ENCODE measurements at places on chromosomes 1 and 21. TPM values are rescaled to one million over a fixed set of nuclear protein-coding genes. Genes with fewer than 3 reads are reported as not detected.

Gene GSTM5
- total RNA-seq, result 2.6 TPM

Gene RGS4
- 0.78 TPM for total RNA-seq

Gene HFM1
- 2.1 TPM for total RNA-seq

Gene OLFML3
- 10.9 TPM for total RNA-seq

Gene OVAAL
- total RNA-seq, result 1.1 TPM

Gene FCGR2B
- 17.5 TPM for total RNA-seq

Gene KRTAP21-2
- total RNA-seq, result not detected

- DNase-seq, result peak; percentile 78
These were observed 3.7 kb upstream of the SDE2 start for GRCh38 chr1:226002667-226003501.

GRCh38 chr1:88744142-88744541 is 60.1 kb downstream of the PKN2 start:
- no peak for DNase-seq

GRCh38 chr21:46637952-46638746 is 2.7 kb downstream of the PRMT2 start:
- DNase-seq, result no peak

- no peak for DNase-seq
These were observed 6.0 kb upstream of the VWA5B1 start for GRCh38 chr1:20284625-20285024.

- DNase-seq, result no peak
These were observed 28.1 kb downstream of the ERI3 start for GRCh38 chr1:44326821-44327465.

DNA sequence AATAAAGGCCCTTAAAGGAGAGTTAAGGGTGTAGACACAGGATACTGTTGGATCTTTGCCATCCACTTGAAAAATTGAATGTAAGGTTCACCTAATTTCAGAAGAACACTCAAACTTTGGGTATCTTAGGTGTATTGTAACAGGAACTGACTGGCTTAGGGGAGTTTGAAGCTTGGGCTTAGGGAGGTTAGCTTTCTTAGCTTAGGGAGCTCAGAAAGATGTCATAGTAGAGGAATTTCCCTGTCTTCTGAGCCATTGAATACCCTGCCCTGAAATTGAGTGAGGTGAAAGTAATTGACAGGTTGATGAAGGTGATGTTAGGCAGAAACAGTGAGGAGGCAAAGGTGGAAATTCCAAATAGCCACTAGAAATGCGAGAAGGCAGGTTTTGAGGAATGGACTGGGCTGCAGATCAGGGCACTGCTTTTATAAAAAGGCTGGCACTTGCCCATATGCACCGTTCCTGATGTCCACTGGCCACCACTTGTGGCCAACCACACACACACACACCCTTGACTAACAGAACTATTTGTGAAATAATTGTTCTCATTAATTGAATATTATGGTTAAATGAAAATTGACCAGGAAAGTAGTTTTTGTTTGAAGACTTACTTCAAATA is 16.5 kb downstream of the BACH1 start:
- no peak for DNase-seq

DNA sequence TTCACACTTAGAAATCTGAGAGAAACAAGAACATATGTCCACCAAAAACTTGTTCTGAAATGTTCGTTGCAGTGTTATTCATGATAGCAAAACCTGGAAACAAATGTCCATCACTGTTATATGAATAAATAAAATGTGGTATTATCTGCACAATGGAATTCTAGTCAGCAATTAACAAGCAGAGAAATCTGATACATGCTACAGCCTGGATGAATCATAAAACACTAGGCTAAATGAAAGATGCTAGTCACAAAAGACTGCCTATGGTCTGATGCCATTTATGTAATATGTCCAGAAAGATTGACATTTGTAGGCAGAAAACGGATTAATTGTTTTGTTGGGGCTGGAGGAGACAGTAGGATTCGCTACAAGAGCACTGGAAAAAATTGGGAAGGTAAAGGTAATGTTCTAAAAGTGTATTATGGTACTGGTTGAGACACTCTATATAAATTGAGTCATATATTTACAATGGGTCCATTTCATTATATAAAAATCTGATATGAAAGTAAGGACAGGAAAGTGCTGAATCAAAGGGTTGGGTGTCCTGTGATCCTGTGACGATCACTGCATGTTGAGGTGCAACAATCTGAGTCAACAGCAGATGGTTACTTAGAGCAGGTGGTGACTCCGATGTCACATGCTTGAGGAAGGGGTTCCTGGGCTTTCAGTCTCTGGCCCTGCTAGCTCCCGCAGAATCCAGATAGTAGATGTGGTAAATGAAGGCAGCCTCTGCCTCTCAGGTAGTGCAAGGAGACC is 102.1 kb upstream of the NBPF4 start:
- DNase-seq, result no peak

DNA sequence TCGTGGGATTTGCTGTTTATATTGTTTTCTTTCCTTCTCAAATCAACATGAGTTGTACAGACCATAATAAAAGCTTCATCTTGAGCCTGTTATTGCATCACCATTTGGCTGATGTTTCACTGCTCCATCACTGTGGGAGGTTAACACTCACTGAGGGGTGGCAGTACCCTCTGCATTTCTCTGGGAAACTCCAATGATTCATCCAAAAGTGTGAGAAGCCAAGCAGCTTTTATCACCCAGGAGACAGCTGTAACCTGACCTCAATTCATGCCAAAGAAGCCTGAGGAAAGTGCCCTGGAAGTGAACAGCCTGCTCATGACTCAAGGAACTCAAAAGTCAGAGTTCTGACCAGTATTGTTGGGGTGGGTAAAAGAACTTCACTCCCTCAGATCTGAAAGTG is 84.1 kb downstream of the GPR88 start:
- no peak for DNase-seq

DNA sequence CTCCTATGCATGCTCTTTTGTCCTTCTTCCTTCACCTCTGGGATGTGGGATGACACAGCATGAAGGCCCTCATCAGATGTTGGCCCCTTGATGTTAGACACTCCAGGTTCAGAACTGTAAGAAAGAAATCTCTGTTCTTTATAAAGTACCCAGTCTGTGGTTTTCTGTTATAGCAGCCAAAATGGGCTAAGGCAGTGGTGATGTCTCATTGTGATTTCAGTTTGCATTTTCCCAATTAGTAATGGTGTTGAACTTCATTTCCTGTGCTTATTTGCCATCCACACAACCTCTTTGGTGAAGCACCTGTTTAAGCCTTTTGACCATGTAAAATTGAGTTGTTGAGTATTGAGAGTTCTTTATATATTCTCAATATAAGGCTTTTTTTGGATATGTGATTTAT is 129.3 kb upstream of the C1orf174 start:
- DNase-seq, result no peak

GRCh38 chr1:29695803-29696202 is 459.5 kb downstream of the PTPRU start:
- no peak for DNase-seq

DNA sequence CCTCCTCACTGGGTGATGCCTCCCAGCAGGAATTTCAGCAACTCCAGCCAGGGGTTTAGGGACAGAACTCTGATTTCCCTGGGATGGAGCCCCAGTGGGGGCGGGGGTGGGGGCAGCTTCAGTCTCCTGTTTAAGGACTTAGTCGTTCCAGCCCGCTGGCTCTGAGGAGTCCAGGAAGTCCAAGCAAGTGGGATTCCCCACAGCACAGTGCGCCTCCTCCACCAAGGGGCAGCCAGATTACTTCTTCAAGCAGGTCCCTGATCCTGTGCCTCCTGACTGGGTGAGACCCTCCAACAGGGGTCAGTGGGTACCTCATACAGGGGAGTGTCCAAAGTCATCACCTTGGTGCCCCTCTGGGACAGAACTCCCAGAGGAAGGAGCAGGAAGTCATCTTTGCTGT is 1438.4 kb upstream of the B3GALT2 start:
- no peak for DNase-seq

- no peak for DNase-seq
These were observed 15.3 kb upstream of the RNF187 start for GRCh38 chr1:228471762-228472398.

Data from Right ventricle myocardium superior (tissue), 1 donor.